ENCODE measurements at places on chromosomes 7 and 10.

DNA sequence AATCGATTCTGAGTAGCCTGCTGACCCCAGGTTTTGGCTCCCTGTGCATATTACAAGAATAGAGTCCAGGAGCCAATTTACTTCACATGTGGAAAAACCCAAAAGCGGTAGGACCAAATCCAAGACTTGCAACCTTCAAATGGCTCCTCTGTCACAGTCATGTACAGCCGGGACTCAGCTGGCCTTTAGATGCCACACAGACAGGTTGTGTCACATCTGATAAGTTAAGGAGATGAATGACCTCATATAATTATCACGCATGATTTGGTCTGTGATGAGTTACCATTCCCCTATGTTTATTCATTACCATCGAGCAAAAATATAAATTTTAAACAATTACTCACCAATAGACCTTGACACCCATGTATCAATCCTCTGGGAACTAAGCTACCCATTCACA, 14.2 kb downstream of the CACNA2D1 start:
- no peak for DNase-seq

- no peak for DNase-seq
These were observed 14.0 kb upstream of the CTBP2 start for GRCh38 chr10:125174360-125174759.

DNA sequence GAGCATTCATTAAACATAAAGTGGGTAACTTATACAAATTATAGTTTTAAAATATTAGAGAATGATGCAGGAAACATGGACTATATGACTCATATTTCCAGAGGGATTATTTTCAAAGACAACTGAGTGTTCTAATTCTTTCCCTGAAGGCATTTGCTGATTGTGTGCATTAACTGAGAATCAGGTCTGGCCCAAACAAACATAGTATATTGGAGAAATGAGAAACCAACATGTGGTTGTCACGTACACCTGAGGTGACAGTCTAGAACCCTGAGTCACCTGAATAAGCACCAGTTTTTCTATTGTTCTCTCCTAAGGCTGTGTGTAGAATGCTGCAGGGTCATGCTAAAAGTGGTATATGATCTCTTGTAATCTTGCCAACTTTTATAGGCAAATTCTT, 1125.7 kb downstream of the XPNPEP1 start:
- DNase-seq, result no peak

- DNase-seq, result no peak
These were observed 687.3 kb upstream of the CELF2 start for GRCh38 chr10:10330418-10330817.

GRCh38 chr10:129962872-129963640, 1.0 kb downstream of the EBF3 start:
- no peak for DNase-seq

DNA sequence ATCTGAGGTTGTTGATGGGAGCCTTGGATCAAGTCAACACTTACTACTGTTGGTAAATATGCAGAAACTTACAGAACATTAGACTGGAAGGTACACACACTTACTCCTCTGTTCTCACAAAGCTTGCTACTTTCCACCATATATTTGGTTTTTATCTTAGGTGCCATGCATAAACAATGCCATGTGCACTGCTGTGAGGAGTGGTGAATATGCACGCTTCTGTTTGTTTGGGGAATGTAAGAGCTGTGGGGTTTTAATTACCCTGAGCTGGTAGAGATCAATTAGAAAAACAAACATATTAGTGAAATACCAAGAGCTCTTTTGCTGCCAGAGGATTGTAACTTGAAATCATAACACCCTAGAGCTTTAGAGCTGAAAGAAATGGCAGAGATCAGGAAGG, 79.8 kb upstream of the ARID5B start:
- no peak for DNase-seq

DNA sequence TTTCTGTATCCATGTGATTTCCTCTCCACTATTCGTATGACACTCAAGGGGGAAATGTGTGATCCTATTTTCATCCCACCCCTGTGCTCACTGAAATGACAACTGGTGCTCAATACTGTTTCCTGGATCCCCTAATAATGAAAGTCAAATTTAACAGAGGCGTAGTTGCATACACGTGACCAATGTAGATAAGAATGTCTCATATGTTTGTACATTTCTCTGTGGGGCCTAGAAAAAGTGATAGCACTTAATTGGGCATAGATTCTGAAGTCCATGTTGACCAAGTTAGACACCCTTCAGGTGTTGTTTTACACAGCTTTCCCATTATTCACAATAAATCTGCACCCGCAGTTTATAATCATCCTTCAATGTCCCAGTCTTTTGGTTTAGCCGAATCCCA, 59.1 kb downstream of the JAZF1 start:
- no peak for DNase-seq

DNA sequence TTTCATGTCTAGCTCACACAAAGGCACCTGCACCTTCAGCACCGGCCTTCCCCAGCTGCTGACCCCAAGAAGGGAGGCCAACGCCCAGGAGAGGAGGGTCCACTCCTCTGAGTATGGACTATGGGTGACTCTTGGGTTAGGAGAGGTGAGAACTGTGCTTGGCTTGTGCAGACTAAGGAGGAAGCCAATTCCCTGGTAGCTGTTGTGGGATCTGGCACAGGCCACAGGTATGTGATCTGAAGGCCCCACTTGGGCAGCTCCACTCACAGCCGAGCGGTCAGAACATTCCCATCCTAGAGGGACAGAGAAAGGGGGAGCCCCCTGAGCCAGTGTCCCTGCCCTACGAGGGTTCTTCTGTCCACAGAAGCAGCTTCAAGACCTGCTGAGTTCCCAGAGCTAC, 52.8 kb upstream of the FIGNL1 start:
- DNase-seq, result no peak

GRCh38 chr7:45646207-45646821, 72.1 kb downstream of the ADCY1 start:
- DNase-seq, result no peak

- DNase-seq, result no peak
These were observed 92.9 kb upstream of the GNA12 start for GRCh38 chr7:2936891-2937580.

DNA sequence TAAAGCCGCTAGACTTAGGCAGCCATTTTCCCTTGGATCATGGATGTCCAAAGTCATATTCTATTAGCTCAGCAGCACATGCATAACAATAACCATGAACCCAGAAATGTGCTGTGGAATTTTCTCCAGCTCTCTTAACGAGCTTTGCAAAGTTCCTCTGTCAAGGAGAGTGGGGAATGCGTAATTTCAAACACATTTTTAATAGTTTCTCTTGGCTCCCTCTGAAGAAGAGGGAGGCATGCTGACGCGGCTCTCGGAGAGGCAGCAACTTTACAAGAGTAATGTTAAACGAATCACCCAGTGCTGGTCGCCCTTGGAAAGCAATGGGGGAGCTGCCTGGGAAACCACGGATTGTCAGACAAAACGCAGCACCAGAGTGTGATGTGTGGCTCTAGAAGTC, 114.8 kb downstream of the RAB18 start:
- no peak for DNase-seq

DNA sequence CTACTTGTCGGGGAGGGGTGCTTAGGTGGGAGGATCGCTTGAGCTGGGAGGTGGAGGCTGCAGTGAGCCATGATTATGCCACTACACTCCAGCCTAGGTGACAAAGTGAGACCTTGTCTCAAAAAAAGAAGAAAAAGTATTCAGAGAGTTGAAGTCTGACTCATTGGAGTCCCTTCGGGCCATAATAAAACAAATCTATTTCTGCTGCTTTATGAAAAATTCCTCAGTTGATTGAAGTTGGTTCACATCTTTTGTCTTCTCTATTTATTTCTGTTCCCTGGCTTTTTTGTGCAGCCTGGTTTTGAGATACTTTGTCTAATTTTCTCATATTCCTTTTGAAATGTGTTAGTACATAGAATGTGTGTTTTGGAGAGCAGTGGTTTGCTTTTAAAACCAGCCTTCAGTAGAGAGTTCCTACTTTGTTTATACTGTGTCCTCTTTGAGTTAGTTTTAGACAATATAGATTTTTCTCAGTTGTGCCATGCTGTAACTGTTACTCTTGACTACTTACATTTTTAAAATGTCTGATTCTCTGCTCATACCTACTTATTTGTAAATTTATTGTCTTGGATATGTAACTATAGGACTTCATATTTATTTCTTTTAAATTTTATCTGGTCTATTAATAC, 36.7 kb downstream of the LUC7L2 start:
- no peak for DNase-seq

DNA sequence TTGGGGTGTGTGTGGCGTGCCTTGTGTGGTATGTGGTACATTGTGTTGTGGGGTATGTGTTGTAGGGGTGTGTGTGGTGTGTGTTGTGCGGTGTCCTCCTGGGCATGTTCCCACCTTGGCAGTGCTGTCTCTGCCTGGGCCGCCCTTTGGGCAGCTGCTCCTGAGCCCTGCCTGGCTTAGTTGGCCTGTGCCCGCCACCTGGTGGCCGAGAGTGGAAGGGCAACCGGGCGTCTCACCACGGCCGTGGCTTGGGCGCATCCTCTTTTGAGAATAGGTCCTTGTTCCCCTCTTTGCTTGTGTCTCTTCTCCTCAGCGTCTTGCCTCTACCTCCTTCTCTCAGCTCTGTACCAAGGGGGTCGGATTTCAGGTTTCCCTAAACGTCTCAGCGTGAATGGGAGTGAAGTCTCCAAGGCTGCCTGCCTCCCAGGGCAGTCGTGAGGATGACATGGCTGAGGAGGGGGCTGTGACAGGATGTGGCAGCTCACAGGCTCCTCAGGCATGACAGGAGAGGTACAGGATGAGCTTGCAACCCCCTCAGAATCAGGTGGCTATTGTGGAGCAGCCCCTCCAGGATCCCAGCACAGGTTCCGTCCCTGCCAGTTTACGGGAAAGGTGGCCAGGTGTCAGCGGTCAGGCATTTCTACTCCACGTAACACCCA, 98.4 kb upstream of the PODXL start:
- peak; percentile 63 for DNase-seq

All from T-helper 1 cell (primary cell).